ENCODE measurements at places on chromosomes 5 and 9. TPM values are rescaled to one million over a fixed set of nuclear protein-coding genes. Genes with fewer than 3 reads are reported as not detected.

Gene CDO1
- total RNA-seq, result 1.9 TPM

Gene BRIX1
- 11.3 TPM for total RNA-seq

Gene PLAC8L1
- total RNA-seq, result 0.69 TPM

Gene MLANA
- not detected for total RNA-seq

Gene ANKRD34B
- not detected for total RNA-seq

- DNase-seq, result no peak
Measured at GRCh38 chr5:94361832-94362796, 256.3 kb downstream of the KIAA0825 start.

DNA sequence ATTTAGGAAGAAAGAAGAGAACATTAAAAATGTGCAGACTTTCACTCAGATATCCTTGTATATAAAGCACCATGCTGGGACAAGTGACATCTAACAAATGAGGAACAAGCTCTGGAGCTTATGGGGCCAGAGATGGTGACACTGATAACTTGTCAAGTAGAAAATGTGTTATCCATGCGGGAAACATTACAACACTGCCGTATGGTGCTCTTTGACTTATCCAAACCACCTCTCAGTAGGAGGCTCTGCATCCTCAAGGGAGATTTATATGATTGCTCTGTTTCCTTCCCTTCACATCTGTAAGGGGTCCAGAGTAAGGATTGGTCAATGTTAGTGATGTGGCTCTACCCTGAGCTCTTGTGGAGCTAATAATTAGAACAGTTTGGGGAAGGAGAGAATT is 23.5 kb downstream of the KCTD16 start:
- DNase-seq, result no peak

DNA sequence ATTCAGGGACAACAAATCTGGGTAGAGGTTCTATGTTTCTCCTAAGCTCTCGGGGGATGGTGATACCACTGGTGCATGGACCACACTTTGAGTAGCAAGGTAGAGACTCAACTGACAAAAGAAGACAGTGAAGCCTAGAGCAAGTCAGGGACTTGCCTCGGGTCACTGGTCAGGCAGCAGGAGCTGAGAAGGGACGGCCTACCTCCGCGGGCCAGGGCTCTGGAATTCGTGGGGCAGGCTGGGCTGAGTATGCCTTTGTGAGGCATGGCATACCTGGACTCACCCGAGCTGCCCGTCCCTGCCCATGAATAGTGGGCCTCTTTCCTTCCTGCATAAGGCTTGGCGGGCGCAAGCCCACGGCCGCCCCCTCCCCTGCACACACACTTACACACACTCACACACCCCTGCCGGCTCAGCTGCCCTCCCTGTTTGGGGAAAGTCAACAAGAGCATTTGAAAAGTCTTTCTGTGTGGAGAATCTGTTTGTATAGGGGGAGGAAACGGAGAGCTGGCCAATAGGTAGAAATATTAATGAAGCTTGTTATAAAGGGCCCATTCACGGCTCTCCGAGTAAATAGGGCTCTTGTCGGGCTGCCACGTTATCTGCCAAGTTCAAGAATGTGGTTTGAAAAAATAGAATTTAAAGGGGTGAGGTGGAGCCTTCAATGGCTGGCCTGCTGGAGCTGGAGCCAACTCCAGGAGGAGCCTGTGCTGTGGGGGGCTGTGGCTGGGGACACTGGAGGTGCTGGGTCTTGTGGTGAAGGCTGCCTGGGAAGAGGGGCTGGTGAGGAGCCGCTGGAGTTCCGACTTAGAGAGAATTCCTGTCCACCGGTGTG is 19.1 kb upstream of the KIF12 start:
- DNase-seq, result peak; percentile 65

DNA sequence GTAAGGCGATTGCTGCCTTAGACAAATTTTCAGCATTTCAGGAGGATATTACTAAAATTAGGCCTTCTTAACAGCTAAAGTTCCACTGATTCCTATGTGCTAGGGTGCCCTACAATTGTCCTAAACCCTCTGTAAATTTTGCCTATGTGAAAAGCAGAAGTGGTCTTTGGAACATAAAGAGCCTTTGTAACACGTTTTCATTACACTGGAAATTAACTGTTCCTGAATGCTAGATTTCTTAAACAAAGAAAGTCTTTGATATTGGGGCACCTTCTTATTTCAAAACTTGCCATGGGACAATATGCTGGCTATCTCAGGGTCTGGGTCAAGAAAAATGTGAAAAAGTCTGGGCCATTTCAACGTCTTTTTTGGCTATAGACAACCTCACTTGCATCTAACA is 60.4 kb upstream of the MOCS2 start:
- DNase-seq, result no peak

DNA sequence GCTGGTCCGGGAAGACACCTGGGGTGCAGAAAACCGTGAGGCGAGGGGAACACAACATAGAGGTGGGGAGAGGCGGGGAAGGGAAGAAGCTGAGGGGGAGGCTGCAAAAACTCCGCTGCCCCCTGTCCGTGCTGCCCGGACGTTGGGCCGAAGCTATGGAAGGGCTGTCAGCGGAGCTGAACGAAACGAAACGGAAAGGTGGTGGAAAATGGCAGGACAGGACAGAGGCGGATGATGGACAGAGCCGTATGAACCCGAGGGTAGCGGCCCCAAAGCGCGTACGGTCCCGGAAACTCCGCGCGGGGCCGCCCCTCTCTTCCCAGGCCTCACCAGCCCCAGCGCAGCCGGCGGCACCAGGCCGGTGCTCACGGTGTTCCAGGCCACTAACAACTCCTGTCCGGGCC is 272 bp downstream of the ANAPC2 start:
- DNase-seq, result no peak

- DNase-seq, result no peak
Measured at GRCh38 chr9:113148372-113148705, 2.5 kb upstream of the SLC31A2 start.

GRCh38 chr9:82882748-82883147 is 180.2 kb downstream of the RASEF start:
- DNase-seq, result no peak

DNA sequence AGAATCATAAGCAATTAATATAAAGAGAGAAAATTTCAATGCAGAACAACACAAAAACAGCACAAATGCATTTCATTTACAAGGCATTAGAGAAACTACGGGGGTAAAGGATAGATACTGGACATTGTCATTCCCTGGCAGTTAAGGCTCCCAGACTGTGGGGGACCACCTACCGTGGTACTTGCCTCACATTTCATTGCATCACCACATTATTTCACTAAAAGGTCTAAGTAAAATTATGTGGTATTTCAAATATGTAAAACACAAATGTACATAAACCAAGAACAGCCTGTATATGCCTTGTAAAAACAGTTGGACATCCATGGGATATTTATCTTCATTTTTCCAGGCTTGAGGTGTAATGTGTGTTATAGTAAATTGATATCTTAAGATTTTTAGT is 571.2 kb upstream of the ZNF462 start:
- DNase-seq, result no peak

Measured in pancreas (tissue), 10 donors.